EH (cell line): ENCODE measurements at places on chromosomes 2 and 18.

DNA sequence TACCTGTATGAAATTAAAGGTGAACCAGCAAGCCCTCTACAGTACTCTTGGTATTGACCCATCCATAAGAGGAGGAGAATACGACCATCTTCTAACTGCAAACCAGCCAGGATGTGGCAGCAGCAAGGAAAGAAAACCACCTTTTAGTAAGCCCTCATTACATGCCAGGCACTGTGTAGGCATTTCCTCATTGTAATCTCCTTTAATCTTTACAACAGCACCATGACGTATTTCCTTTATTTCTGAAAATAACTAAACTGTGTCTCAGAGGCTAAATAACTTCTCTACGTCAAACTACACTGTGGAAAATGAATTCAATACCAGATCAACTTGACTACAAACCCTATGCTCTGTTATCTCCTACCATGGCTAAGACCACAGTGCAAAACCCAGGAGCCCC is 18.2 kb downstream of the WDR35 start:
- no peak for DNase-seq

DNA sequence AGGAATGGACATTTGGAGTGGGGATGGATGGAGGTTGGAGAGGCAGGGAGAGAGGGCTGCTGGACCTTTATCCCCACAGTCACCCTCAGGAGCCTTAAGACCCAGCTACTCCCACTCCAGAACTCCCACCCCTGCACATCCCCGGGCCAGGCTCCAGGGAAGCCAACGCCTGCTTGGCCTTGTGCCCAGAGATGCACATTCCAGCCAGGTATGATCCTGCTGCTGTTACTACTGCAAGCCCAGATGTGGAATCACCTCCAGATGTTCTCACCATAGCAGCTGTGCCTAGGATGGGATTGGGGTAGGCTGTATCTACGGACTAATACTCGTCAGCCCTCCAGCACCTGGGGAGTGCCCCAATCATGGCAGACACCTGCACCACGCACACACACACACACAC is 71.7 kb downstream of the ZFP36L2 start:
- no peak for DNase-seq

DNA sequence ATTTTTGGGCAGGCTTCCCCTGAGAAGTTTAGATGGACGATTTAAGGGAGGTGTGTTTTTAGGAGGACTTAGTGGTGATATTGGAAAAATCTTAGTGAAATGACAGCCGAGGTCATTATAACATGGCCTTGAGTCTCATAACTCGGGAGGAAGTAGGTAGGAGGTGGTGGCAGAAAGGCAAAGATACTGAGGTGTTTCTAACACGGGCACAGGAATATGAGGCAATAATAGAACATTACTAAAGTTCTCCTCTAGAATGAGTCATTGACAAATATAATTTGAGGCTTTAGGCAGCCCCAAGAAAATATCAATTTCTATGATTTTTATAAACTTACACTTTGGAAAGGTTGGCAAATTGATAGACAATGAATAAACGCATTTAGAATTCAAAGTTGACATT is 146.1 kb upstream of the ZEB2 start:
- no peak for DNase-seq

DNA sequence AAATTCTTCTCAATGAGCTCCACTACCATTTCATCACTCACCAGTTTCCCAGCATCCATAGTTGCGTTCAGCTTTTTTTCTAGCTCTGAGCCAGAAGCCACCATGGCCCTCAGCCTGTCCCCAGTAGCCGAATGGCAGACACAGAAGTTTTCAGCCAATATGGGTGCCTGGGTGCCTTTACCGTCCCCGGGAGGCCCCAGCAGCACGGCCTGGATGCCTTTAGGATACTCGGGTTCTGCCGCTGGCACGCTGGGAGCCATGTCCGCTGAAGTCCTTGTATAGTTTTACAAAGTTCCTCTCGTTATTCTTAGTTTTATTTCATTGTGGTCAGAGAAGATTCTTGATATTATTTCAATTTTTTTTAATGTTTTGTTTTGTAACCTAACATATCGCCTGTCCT is 187.2 kb downstream of the MEMO1 start:
- DNase-seq: no peak

GRCh38 chr2:9654452-9655100 is 23.8 kb upstream of the YWHAQ start:
- DNase-seq: peak; percentile 28

GRCh38 chr2:70475266-70475665 is 78.4 kb downstream of the TGFA start:
- DNase-seq: no peak

GRCh38 chr2:66649006-66649405 is 214.1 kb downstream of the MEIS1 start:
- DNase-seq: peak; percentile 4

GRCh38 chr18:37254236-37254754 is 311.3 kb downstream of the CELF4 start:
- DNase-seq: no peak

DNA sequence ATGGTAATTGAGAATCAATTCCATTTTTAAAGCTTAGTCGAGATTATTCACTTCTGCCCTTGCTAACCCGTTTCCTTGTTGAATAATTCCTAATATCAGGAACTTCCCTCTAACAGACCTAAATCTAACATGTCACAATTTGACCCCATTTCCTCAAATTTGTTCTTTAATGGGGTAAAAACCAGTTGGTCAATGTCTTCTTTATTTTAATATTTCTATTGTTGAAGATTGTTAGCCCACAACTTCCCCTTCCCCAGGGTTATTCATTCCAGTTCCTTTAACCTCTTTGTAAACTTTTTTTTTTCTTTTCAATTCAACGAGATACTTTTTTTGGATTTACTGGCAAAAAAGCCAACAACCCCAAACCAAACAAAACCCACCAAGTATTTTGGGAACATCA is 7.3 kb downstream of the TNFRSF11A start:
- DNase-seq: no peak

DNA sequence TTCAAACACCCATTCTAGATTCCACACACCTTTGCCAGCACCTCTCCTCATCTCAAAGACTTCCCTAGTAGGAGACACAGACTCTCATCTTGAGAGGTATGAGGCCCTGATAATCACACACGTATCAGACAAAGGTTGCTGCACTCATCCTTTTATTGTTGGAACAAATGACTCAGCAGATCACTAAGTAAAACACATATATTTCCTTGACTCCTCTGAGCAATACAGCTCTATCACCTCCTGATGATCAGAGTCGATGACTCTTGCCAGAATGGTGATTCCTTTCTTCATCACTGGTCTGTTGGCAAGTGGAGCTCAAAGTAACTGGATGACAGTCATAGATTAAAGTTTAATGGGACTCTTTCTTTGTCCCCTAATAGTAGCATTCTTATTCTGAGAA is 1049.2 kb upstream of the ZEB2 start:
- peak; percentile 22 for DNase-seq

GRCh38 chr2:36780231-36780839 is 83.8 kb downstream of the VIT start:
- DNase-seq: peak; percentile 77

DNA sequence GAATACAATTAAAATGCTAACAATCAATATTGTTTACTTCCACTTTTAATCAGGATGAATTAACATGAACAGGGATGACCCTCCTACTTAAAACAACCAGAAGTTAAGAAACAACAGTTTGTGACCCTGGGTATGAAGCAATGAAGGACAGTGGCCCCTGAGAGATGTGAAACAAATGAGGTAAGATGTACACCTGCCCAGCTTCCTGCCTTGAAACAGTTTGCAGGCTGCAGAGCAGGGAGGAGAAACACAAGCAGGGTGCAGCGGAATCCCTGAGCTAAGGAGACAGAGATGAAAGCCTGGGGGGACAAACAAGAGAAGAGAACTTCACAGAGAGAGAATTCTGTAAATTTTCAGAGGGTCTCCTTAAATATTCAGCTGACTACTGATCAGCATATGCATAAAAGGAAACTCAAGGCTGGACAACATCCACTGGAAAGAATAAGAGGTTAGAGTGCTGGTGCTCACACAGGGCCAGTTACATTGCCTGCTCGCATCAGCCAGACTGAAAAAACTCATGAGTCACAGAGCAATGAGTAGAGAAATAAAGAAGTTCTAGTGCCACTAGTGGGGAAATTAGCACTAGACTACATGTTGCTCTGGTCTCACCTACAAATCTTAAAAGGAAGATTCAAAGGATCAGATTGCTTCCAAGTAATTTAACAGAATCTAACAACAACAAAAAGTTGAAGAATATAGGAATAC is 106.4 kb downstream of the PID1 start:
- DNase-seq: peak; percentile 26

GRCh38 chr2:65869296-65869695 is 436.9 kb upstream of the SPRED2 start:
- no peak for DNase-seq

DNA sequence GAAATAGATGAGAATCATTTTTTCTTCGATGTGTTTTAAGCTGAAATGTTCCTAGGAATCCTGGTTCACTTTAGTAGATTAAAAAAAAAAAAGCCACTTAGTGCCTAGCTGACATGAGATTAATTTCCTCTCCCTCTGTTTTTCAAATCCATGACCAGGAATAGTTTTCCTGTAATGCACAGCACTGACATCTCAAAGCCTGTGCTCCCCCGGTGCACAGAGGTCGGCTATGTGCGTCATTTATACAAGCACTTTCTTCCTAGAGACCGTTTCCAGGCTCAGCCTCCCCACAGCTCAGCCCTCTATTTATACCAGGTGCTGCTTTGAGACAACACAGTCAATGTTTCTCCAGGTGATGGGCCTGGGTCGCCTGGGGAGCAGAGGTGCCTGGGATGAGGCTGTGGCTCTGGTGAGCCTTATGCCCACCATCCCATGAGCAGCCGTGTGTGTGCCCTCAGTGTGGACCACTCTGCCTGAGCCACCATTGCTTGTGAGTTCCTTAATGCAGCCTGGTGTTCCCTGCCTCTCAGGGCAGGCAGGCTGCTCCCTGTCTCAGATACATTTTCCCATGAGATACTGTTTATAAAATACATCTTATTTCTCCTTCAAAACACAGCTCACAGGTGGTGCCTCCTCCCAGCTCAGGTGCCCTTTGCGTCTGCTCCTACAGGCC is 515.7 kb upstream of the HS6ST1 start:
- no peak for DNase-seq

DNA sequence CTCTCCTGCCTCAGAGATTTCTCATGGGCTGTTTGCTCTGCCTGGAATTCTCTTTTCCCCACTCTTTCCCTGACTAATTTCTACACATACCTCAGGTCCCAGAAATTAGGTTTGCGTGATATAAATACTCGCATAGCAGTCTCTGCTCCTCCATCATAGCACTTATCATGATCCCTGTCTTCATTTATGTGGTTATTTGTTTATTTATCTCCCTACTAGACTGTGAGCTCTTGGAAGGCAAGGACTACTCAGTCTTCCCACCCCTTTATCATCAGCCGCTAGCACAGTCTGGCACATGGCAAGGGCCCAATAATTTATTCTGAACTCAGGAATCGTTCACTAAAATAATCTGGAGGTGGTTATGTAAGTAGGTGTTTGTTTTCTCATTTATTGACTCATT is 79.3 kb downstream of the ADCYAP1 start:
- DNase-seq: peak; percentile 6

- peak; percentile 64 for DNase-seq
Measured at GRCh38 chr2:128732976-128733431, 414.3 kb upstream of the HS6ST1 start.
